ENCODE measurements at places on chromosomes 6 and 20.

DNA sequence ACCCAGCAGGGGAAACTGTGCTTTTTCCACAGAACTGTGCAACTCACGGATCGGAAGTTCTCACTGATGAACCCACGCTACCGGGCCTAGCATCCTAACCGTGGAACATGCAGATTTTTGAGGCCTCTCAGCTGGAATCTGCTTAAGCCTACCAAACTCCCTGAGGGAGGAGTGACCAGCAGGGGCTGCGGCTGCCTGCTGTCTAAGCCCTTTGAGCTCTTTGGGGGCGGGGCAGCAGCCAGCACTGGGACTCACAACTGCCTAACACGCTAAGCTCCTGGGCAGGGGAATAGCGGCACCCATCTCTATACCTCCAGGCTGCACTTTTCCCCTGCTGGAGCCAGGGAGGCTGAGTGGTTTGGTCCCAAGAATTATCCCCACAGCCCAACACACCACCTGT, 20.4 kb upstream of the METTL24 start:
- DNase-seq: no peak

DNA sequence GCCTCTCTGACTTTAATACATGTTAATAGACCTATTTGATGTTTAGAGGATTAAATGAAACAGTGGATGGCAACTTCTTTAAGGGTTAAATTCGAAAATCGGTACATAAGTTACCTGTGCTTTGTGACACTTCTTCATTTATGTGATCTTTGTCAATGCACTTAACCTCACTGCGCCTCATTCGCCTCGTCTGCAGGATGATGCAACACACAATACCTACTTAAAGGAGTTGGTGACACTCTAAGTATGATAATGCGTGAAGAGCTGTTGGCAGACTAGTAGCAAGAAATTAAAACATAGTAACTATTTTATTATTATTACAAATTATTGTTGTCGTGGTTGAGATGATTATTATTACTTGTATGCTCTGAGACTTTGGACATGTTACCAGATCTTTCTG, 92.8 kb downstream of the TSHZ2 start:
- DNase-seq: no peak

- DNase-seq: no peak
These were observed 28.3 kb downstream of the TREM1 start for GRCh38 chr6:41258196-41258493.

- DNase-seq: no peak
These were observed at the start of gene CTCFL for GRCh38 chr20:57524511-57525176. Gene CTCFL (minus strand): TSS chr20:57525140. CDS start chr20:57524205, 935 bp downstream.

DNA sequence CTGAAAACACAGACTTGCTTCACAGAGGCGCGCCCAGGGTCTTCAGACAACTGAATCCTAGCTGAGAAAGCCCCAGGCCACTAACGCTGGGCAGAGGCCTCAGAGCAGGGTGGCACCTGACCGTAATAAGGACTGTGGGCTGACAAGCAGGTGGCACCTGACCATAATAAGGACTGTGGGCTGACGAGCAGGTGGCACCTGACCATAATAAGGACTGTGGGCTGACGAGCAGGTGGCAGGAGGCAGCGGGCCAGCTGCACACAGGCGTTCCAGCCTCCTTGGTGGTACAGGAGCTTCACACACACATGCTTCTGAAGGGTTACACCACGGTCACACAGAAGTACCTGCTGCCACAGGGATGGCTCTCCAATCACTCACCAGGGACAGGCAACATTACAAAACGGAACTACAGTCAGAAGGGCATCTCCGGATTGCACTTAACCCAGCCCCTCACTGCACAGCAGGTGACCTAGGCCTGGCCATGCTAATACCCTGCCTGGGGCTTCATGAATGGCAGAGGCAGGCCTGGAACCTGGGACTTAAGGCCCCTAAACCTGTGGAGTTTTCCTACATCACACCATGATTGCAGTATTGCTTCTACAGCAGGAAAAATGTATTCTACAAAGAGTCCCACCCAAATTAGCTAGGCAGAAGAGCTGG, 50.8 kb downstream of the PSMG4 start:
- DNase-seq: no peak

- DNase-seq: no peak
These were observed 55.5 kb downstream of the TPBG start for GRCh38 chr6:82419132-82419581.

GRCh38 chr6:87237804-87238203, 82.4 kb downstream of the ZNF292 start:
- no peak for DNase-seq

DNA sequence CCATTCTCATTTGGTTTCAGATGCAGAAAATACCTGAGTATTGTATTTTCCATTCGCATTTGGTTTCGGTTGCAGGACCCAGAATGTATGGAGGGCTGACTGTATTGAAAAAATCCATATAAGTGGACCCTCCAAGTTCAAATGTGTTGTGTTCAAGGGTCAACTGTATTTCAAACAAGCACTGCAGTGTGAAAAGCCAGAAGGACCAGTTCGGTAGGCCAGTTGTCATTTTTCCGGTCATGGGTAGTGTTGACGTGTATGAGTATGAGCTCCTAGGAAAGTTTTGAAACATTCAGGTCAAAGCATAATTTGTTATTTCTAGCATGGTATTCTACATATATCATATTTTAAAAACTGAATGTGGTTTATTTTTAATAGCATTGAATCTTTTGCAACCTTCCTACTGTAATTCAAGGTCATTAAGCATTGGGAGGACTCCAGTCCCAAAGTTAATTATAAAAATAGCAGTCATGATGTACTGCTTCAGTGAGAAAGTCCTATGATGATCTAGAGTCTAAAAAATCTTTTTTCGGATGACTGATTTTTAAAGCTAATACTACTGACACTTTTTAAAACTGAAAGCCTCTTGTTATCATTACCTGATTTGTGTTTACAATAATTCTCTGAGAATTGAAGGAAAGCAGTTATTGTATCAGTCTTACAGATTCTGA, 18.9 kb downstream of the NHSL1 start:
- DNase-seq: no peak

DNA sequence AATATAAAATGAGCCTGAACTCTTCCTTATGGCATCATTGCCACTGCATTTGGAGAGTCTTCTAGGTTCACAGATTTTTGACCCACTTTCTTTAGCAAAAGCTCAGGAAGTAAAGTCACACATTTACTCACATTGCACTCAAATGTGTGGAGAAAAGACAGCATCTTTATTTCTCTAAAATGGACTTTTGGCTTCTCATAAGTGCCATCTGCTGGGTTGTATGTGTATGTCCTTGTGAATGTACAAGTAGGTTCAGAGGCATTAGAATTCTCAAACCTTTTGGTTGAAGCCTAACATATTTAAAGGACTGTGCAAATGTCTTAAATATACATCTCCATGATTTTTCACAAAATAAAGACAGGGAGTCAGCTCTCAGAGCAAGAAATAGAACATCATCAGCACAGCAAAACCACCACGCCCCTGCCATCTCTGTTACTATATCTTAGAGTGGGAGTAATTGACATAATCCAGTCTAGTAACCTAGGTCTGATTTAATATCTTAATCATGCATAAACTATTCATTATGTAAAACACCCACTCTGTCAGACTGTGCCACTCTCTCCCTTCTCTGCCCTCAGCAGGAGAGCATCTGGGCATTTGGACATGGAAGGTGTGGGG, 42.2 kb upstream of the SPTLC3 start:
- no peak for DNase-seq

GRCh38 chr6:114886670-114887436, 544.0 kb upstream of the HS3ST5 start:
- no peak for DNase-seq

- peak; percentile 54 for DNase-seq
These were observed 132.8 kb downstream of the CDK19 start for GRCh38 chr6:110682460-110682853.

GRCh38 chr20:50312682-50313521, 122.3 kb downstream of the CEBPB start:
- DNase-seq: no peak

- DNase-seq: no peak
These were observed 61.2 kb downstream of the TNFAIP3 start for GRCh38 chr6:137928286-137928685.

GRCh38 chr6:2976060-2976459, 4.7 kb upstream of the SERPINB6 start:
- no peak for DNase-seq

- no peak for DNase-seq
These were observed 7.2 kb downstream of the BPIFA2 start for GRCh38 chr20:33175123-33175522.

DNA sequence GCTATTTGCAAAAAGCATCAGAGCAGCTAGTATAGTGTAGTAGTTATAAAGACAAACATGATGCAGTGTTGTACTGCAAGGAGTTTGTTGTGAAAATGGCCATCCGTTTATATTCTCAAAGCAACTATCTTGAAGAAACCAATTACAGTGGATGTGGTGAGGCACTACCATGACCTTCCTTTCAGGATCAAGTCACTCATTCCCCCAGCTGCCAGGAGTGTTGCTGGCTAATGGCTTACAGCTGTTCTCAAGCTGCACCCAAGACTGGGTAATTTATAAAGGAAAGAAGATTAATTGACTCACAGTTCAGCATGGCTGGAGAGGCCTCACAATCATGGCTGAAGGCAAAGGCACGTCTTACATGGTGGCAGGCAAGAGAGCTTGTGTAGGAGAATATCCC, 29.0 kb downstream of the ADGRF4 start:
- no peak for DNase-seq

DNA sequence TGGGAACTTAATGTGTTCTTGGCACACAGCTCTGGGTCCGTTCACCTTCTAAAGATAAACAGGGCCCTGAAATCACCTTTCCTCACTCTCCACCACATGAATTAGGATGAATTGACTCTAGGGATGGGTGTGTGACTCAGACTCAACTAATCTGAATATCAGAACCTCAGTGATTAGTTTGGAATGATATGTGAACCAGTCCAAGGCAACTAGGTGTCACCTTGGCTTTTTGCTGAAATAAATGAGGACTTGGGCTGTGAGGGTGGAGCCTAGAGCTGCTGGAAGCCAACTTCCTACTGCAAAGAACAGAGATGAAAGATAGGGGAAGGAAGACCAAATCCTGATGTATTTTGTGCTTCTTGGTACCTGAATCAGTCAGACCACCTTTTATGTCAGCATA, 132.0 kb upstream of the RNF24 start:
- DNase-seq: no peak

GRCh38 chr6:109075934-109076333, 18.7 kb downstream of the SESN1 start:
- no peak for DNase-seq

GRCh38 chr6:155194399-155194798, 69.4 kb upstream of the CLDN20 start:
- no peak for DNase-seq

GRCh38 chr20:38815446-38815845, 9.9 kb downstream of the PPP1R16B start:
- no peak for DNase-seq

DNA sequence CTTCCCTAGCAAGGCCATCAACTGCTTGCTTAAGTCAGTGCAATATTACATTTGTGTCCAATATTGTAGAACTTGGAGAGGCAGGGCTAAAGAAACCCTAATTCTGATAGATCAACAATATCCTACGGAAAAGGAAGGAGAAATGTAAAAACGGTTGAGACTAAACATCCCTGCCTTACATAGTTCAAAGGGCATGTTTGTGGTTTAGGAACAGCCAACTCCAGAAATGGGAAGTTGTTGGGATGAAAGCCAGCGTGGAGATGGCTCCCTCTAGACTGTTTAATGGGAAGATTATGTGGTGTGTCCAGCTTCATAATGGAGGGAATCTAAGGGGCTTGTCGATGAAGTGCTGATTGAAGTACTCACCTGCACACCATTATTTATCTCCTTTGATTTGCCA, 145.3 kb upstream of the TENT5A start:
- no peak for DNase-seq

- no peak for DNase-seq
These were observed 14.7 kb downstream of the STK35 start for GRCh38 chr20:2116170-2116940.

DNA sequence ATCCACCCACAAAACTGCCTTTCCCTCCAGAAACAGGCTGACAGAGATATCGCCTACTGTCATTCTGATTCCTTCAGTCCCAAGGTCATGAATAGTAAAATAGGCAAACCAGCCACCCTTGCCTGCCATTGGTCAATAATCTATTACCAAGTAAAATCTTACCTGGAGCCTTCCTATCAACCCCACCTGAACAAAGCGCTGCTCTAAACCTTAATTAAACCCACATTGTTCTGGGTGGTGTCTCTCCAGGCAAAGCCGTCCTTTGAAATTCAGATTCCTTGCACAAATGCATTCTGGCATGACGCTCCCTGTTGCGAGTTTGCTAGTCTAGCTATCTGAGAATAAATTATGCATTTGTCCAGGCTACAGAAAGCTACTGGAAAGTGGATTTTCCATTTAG, 291.6 kb upstream of the ECI2 start:
- DNase-seq: no peak

GRCh38 chr20:3072530-3073250, 1.3 kb downstream of the OXT start:
- no peak for DNase-seq

DNA sequence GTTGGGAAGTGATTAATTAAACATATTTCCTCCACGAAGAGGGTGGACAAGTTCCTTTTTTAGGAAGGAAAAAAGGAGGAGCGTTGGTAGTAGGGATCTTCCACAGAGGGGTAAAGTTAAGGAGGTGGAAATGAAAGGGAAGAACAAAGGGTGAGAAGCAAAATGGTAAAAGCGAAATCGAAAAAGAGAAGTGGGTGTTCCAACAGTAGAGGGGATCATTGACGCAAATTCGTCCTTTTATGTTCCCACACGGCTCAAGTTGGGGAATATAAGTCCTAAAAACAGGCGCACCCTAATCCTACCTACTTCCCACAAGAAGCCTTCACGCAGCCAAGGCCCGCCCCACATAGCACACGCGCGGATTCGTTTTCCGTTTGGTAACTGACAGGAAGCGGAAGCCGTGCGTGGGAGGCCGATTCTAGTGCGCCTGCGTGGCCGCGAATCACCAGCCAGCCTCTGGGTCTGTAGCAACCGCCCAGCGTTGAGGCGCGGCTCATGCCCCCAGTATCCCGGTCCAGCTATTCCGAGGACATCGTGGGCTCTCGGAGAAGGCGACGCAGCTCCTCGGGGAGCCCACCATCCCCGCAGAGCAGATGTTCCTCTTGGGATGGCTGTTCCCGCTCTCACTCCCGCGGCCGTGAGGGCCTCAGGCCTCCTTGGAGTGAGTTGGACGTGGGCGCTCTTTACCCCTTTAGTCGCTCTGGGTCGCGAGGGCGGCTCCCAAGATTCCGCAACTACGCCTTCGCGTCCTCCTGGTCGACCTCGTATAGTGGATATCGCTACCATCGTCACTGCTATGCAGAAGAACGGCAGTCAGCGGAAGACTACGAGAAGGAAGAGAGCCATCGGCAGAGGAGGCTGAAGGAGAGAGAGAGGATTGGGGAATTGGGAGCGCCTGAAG, at the start of gene NKAPL:
Gene NKAPL, plus strand, starts transcription at position 421 of the 901 bp plus-strand sequence. Its CDS starts 75 bp downstream, at position 496.
- DNase-seq: peak; percentile 6

All from CD4-positive, CD25-positive, alpha-beta regulatory T cell (primary cell).